ENCODE measurements at places on chromosomes 1 and 21.

- DNase-seq = no peak
Measured at GRCh38 chr1:216562383-216562782, 139.1 kb upstream of the USH2A start.

GRCh38 chr1:25590096-25590824 lies 26.3 kb upstream of the MAN1C1 start:
- DNase-seq = no peak

- no peak for DNase-seq
Measured at GRCh38 chr1:59308839-59309238, 11.9 kb downstream of the FGGY start.

DNA sequence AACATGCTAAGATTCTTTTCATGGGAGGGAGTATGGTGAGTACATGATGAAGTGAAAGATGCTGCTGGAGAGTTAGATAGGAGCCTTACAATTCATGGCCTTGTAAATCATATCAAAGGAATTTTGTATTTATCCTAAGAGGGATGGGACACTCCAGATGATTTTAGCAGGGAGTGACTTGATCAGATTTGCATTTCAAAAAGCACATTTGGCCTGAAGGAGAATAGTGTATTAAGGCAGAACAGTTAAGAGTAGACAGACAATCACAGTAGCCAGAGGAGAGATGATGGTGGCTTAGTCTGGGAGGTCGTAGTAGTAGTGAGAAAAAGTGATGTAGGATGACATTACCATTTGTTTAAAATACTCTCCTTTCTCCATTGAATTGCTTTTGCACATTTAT lies 48.8 kb downstream of the SYCP1 start:
- DNase-seq = no peak

GRCh38 chr1:1799716-1800115 lies 21.4 kb upstream of the NADK start:
- DNase-seq = no peak

GRCh38 chr1:87418048-87418447 lies 89.4 kb downstream of the LMO4 start:
- no peak for DNase-seq

DNA sequence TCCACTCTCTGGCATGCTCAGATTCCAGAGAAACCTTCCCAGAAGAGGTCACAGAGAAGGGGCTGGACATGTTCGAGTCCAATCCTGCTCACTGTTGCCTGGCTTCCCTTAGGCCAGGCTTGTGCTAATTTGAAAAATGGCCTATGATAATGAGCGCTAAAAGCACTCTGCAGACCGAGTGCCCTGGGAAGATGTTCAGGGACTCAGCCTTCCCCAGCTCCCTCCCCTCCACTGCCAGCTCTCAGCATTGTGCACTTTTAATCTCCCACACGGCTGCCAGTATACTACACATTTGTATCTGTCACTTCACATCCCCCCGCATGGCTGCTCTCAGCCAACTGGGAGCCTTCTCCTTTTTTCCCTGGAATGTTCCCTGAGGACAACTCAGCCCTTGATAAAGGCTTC lies 24.1 kb downstream of the FAM163A start:
- no peak for DNase-seq

GRCh38 chr1:226107471-226108460 lies 45.2 kb downstream of the H3-3A start:
- no peak for DNase-seq

DNA sequence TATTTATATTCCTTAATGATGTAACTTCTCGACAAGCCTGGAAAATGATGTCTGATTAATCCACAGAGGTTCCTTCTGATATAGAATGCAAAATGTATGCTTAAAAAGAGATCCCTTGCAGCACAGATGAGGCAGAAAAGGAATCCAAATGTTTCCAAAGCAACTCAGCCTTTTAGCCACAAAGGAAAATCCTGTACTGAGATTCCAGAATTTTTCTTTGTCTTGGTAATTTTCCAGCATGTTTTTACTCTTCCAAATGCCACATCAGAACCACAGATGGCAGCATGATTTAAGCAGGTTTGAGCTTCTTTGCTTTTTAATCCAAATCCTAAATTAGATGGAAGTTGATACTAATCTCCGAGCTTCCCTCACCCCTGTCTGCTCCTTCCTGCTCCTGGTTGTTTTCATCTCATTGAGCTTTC lies 176.4 kb upstream of the PALMD start:
- no peak for DNase-seq

DNA sequence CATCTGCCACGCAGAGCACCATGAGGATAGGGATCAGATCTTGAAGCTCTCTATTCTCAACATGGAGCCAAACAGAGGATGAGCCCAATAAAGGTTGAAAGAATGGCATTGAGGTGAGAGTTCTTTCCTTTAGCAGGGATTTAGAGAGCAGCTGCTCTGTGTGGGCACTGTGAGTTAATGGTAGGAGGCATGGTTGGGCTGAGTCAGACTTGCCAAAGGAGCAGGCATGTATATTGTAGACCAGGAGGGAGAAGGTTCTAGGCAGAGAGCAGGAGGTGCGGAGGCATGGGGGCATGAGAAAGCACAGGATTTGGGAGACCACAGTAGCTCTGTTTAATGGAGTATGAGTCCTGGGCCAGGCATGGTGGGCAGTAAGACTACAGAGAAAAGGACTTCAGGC lies 32.0 kb downstream of the TMEM53 start:
- no peak for DNase-seq

DNA sequence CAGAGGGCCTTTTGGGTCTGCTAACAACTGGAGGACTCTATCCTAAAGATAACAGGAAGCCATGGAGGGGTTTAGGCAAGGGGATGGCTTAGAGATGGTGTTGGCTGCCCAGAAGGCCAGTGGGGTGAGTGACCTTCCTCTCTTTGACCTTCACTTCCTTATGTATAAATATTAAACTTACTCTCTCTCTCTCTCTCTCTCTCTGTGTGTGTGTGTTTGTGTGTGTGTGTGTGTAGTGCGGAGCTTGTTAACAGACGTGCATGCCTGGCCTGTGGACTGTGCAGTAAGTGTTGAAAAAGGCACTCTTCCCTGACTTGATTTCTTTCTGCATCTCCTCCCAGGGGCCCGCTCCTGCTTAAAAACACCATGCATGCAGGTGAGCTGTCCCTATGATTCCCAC lies 10.0 kb downstream of the MROH7 start:
- DNase-seq = peak; percentile 12

GRCh38 chr1:215899901-215900300 lies 332.8 kb downstream of the KCTD3 start:
- DNase-seq = no peak

- no peak for DNase-seq
Measured at GRCh38 chr1:32082022-32082421, 9.3 kb downstream of the TMEM39B start.

- DNase-seq = no peak
Measured at GRCh38 chr21:29209696-29210095, 79.3 kb downstream of the MAP3K7CL start.

DNA sequence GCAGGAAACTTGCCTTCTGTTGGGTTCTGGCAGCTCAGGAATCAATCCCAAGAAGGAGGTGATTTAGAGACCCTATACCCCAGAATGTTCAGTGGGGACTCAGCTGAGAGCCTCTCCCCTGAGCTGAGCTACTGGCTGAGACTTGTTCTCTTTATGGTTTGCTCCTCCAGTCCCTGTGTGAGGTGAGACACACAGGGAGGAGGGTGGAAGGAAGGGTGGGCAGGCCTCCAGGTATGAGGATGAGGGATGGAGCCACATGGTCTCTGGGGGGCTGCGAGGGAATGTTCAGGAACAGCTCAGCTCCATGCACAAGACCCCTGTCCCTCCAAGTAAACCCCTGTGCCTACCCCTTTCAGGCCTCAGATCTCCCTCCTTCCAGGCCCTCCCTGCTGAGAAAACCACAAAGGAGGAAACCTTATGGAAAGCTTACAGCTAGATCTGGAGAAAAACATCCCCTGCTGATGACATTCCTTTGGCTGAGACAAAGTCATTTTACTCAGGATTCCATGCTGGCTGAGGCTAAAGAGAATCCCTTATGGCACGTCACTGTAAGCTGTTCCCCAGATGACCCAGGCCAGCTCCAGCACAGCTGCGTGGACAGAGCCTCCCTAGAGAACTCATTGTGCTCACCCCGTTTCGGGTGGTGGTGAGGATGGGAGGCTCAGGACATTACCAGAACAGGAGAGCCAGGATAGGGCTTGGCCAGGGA lies 91.5 kb upstream of the IPO9 start:
- no peak for DNase-seq

- DNase-seq = no peak
Measured at GRCh38 chr1:209597499-209597898, 14.0 kb downstream of the CAMK1G start.

GRCh38 chr1:20551161-20551560 lies 1.2 kb upstream of the FAM43B start:
- no peak for DNase-seq

DNA sequence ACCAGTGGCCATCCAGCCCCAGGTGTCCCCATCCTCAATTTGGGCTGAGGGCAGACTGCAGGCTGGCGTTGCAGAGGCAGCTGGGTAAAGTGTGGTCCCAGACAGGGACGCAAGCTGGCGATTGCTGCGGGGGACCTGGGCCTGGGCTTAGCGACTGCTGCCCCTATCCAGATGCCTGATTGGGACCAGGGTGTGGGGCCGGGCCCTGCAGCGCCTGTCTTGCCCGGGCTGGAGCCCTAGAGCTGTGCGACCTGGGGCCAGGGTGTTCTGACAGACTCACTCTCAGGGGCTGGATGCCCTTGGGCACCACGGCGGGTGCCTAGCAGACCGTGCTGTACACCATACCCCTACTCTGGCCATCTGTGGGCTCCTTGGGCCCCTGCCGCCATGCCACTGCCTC lies 16.2 kb upstream of the FAAP20 start:
- no peak for DNase-seq

GRCh38 chr1:44590475-44590874 lies 83.8 kb downstream of the TMEM53 start:
- DNase-seq = no peak

GRCh38 chr1:207305489-207305873 lies 16.0 kb upstream of the CD55 start:
- no peak for DNase-seq

- no peak for DNase-seq
Measured at GRCh38 chr1:234750922-234751627, 141.1 kb upstream of the IRF2BP2 start.

DNA sequence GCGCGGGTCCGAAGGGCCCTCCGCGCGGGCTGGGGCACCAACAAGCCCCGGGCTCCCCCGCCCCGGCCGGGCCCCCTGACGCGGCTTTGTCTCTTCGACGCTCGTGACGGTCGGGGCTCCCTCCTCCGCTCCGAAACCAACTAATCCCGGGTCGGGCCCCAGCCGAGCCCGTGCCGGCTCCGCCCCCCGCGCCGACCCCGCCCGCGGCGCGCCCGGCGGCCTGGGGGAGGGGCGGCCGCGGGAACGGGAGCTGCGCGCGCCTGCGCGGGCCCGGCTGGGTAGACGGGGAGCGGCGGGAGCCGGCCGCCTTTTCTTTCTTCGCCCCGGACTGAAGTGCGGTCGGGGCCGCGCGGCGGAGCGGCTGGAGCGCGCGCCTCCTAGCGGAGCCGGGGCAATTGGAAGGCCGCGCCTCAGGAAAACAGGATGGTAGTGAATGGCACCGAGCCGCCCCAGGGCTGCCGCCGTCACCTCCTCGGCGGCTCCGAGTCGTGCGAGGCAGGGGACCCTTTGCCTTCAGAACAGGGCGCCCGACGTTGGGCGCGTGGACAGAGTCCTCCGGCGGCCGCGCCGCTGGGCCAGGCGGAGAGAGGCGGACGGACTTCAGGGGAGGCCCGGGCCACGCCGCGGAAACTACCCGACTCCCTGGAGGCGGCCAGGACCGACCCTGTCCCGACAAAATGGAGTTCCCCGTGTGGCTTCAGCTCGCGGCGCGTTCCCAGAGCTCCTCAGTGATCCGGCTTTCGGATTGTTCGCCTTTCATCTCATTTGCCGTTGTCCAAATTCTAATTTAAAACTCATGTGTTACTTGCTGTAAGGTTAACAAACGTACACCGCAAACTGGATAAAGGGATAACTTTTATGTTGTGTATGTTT lies at the start of gene TP53BP2:
Gene TP53BP2, minus strand, starts transcription at position 138 of the 873 bp plus-strand sequence. CDS start 267 bp downstream, outside the sequence.
- DNase-seq = peak; percentile 85

DNA sequence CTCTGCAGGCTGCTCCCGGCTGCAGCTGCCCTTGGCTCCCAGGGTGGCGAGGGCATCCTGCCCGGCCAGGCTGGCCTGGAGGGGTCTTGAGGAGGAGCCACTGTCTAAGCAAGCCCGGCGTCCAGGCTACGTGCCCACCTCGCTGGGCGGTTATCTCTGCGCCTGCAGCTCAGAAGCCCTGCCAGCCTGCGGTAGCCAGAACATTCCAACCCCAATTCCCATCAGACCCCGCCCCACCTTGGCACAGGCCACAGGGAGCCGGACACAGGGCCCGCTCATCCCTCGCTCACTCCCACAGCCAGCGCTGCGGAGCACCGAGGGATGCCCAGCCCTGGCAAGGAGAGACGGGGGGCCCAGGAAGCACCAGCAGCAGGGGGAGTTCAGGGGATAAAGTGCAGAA lies 53.9 kb downstream of the MEGF6 start:
- DNase-seq = no peak

- no peak for DNase-seq
Measured at GRCh38 chr21:15653710-15654109, 76.1 kb upstream of the USP25 start.

DNA sequence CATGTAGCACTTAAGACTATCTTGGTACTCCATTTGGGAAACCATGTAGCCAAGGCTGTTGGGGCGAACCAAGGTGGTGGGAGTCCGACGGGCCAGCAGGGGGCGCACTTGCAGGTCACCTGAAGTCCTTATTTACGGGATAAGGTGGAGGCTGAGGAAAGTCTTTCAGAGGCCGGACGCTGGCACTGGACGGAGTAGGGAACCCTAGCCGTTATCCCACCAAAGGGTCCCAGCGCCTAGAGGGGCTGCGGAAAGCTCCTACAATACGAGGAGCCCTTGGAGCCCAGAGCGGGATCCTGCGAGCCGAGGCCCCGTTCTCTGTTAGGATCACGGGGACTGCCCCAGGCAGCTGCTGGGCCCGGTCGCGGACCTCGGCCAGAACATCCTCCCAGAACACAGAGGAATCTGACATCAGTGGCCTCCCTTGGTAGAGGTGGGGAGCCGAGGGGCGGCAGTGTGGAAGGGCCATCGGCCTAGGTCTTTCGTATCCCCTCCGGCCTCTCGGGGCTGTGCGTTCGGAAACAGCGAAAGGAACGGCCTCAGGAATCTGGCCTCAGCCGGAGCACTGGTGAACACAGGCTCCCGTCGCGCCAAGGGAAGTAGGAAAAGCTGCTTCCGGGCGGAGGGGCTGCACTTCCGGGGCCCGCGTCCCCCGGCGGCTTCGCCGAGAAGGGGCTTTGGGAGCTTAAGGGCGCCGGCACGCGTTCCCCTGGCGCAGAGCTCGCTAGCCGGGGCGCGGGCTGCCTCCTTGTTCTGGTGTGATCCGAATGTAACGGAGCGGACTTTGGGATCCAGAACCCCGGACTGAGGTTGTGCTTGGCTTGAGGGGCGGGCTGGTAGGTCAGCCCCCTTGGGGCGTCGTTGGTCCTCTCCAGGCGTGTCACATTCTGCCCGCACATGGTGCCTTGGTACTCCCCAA lies 29.9 kb upstream of the RPTN start:
- DNase-seq = peak; percentile 66

- DNase-seq = no peak
Measured at GRCh38 chr1:193589597-193590040, 403.2 kb upstream of the B3GALT2 start.

- no peak for DNase-seq
Measured at GRCh38 chr1:162855461-162856150, 5.4 kb downstream of the CCDC190 start.

GRCh38 chr1:212459656-212460055 lies 26.9 kb downstream of the NENF start:
- DNase-seq = no peak
